A673 (cell line): ENCODE measurements at places on chromosomes 12 and 14. TPM values are rescaled to one million over a fixed set of nuclear protein-coding genes. Genes with fewer than 3 reads are reported as not detected.

- no peaks in the 10 kb centered on the region for H3K27me3 ChIP-seq
- no peak overlapping the region for H3K27ac ChIP-seq
- no peak overlapping the region for H3K4me3 ChIP-seq
- no peaks in the 10 kb centered on the region for H3K36me3 ChIP-seq
- H3K4me1 ChIP-seq: no peaks in the 10 kb centered on the region
Measured at GRCh38 chr14:56199982-56200577, 81.9 kb downstream of the PELI2 start.

GRCh38 chr12:103821773-103822172 lies 19.3 kb downstream of the NT5DC3 start:
- peaks cover 5% of the 10 kb centered on the region for H3K36me3 ChIP-seq
- H3K27ac ChIP-seq: no peak overlapping the region
- no peaks in the 10 kb centered on the region for H3K27me3 ChIP-seq
- no peak overlapping the region for H3K4me3 ChIP-seq

GRCh38 chr12:111094157-111095010 lies 174.0 kb upstream of the MYL2 start:
- H3K36me3 ChIP-seq: no peaks in the 10 kb centered on the region
- H3K4me3 ChIP-seq: no peak overlapping the region
- DNase-seq: no peak
- H3K27ac ChIP-seq: no peak overlapping the region
- no peaks in the 10 kb centered on the region for H3K27me3 ChIP-seq

- no peak overlapping the region for H3K27ac ChIP-seq
- no peaks in the 10 kb centered on the region for H3K36me3 ChIP-seq
- no peak overlapping the region for H3K4me3 ChIP-seq
- peaks cover 20% of the 10 kb centered on the region for H3K27me3 ChIP-seq
Measured at GRCh38 chr12:118574288-118574687, 197.9 kb downstream of the SUDS3 start.

GRCh38 chr12:47160316-47161244 lies 80.8 kb upstream of the AMIGO2 start:
- H3K4me3 ChIP-seq: no peak overlapping the region
- no peak overlapping the region for H3K27ac ChIP-seq
- no peaks in the 10 kb centered on the region for H3K36me3 ChIP-seq
- DNase-seq: no peak
- H3K27me3 ChIP-seq: no peaks in the 10 kb centered on the region
- peaks cover 10% of the 10 kb centered on the region for H3K4me1 ChIP-seq

DNA sequence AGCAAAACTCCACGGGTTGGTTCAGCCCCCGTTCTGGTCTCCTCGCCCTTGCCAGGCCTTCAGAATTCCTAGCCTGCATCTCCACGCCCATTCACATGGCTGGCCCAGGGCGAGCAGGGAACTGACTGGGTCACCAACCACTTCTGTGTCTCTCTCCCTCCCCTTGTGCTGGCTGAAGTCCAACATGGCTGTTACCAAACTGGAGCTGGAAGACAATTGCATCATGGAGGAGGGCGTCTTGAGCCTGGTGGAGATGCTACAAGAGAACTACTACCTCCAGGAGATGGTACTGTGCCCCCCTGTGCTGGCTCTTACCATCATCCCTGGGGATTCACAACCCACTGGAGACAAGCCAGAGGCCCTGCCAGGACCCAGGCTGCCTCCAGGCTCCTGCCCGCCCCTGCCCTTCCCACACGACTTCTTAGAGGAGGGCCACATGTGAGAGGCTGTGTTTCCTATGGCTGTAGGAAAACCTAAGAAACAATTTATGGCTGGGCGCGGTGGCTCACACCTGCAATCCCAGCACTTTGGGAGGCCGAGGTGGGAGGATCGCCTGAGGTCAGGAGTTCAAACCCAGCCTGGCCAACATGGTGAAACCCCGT lies 9.9 kb downstream of the LRRC74A start:
- no peak for DNase-seq
- H3K36me3 ChIP-seq: no peaks in the 10 kb centered on the region
- no peaks in the 10 kb centered on the region for H3K4me1 ChIP-seq
- H3K27me3 ChIP-seq: peaks cover 8% of the 10 kb centered on the region
- H3K4me3 ChIP-seq: no peak overlapping the region
- no peak overlapping the region for H3K27ac ChIP-seq

DNA sequence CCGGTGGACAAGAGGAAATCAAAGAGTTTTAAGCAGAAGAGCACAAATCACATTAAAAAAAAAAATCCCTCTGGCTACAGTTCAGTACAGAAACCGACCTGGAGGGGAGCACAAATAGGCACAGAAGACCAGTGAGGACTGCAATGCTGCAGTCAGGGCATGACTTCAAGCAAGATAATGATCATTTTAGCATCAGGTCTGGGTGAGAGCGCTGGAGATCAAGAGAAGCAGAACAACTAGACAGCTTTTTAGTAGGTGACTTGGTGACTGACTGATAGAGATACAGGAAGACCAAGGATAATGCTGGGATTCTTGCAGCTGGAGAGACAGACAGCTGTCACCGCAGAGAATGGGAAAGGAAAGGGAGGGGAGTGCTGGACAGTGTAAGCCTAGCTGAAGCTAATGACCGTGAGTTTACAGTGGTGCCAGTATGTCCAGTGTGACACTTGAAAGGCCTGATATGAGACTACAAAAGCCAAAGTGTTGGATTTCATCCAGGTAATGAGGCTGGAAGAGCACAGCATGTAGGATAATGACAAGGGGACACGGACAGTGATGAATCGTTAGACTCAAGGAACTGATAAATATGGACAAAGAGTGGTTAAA lies 5.6 kb downstream of the NFYB start:
- DNase-seq: no peak
- H3K4me1 ChIP-seq: peaks cover 24% of the 10 kb centered on the region
- no peaks in the 10 kb centered on the region for H3K27me3 ChIP-seq
- H3K27ac ChIP-seq: no peak overlapping the region
- no peak overlapping the region for H3K4me3 ChIP-seq

GRCh38 chr14:24314377-24315193 lies 3.3 kb downstream of the LTB4R start:
- H3K36me3 ChIP-seq: no peaks in the 10 kb centered on the region
- peaks cover 13% of the 10 kb centered on the region for H3K4me1 ChIP-seq
- no peak overlapping the region for H3K27ac ChIP-seq
- no peak overlapping the region for H3K4me3 ChIP-seq
- no peaks in the 10 kb centered on the region for H3K27me3 ChIP-seq
- DNase-seq: no peak

GRCh38 chr12:32605326-32606095 lies 73.6 kb upstream of the DNM1L start:
- no peaks in the 10 kb centered on the region for H3K4me1 ChIP-seq
- no peaks in the 10 kb centered on the region for H3K27me3 ChIP-seq
- H3K27ac ChIP-seq: no peak overlapping the region
- peaks cover 9% of the 10 kb centered on the region for H3K36me3 ChIP-seq

DNA sequence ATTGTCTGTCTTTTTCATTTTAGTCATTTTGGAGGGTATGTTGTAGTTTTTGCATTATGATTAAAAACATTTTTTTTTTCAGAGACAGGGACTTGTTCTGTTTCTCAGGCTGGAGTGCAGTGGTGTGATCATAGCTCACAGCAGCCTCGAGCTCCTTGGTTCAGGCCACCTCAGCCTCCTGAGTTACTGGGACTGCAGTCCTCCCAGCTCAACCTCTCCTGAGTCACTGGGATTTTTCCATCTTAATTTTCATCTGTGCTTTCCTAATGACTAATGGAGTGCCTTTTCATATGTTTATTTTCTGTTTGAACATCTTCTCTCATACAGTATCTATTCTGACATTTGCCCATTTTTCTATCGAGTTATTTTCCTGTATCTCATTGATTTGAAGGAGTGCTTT lies 52.6 kb downstream of the DYRK2 start:
- no peak for DNase-seq
- no peak overlapping the region for H3K4me3 ChIP-seq
- H3K27me3 ChIP-seq: no peaks in the 10 kb centered on the region
- H3K27ac ChIP-seq: no peak overlapping the region
- H3K36me3 ChIP-seq: no peaks in the 10 kb centered on the region

DNA sequence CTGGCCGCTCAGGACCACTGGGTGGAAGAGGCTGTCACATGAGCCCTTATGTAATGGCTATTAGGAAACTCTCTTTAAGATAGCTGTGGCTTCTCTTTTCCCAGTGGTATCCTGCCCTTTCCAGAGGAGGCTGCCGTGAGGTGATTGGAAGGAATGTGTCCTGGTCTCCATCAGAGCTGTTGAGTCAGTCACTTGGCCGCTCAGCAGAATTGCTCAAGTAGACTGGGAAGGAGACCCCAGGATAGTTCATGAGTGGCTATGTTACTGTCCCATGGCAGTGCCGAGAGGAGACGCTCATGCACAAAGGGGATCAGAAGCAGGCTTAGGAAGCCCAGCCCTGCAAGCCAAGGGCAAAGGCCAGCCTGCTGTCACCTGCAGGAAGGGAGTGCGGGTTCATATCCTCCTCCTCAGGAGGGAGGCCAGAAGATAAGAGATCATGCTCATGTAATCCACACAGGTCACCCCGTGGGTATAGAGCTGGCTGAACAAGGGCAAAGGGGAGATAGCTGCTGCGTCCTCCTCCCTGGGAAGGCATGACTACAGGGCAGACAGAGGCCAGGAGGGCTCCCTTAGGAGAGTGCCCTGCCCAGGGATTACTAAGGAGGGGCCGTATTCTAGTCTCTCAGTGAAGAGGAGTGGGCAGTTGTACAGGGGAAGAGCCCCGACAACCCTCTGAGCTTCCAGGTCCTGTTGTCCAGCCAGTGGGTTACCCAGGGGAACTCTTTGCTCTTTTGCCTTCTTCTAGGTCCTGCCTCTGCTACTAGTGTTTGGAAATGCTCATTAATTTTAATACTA lies 137.0 kb upstream of the MAX start:
- no peak overlapping the region for H3K27ac ChIP-seq
- H3K4me1 ChIP-seq: no peaks in the 10 kb centered on the region
- DNase-seq: no peak
- no peaks in the 10 kb centered on the region for H3K27me3 ChIP-seq
- H3K4me3 ChIP-seq: no peak overlapping the region

- no peaks in the 10 kb centered on the region for H3K27me3 ChIP-seq
- no peaks in the 10 kb centered on the region for H3K36me3 ChIP-seq
- DNase-seq: no peak
- H3K4me1 ChIP-seq: peaks cover 13% of the 10 kb centered on the region
- H3K4me3 ChIP-seq: no peak overlapping the region
- no peak overlapping the region for H3K27ac ChIP-seq
Measured at GRCh38 chr14:32594766-32595165, 265.7 kb downstream of the AKAP6 start.

- no peaks in the 10 kb centered on the region for H3K27me3 ChIP-seq
- no peak overlapping the region for H3K4me3 ChIP-seq
- H3K36me3 ChIP-seq: no peaks in the 10 kb centered on the region
- H3K27ac ChIP-seq: no peak overlapping the region
- DNase-seq: no peak
Measured at GRCh38 chr14:94312481-94313246, 10.5 kb downstream of the SERPINA6 start.

LTBR gene
- 25.7 and 27.5 TPM in 2 replicates for total RNA-seq

SPTB gene
- total RNA-seq: 0.43 and 0.70 TPM in 2 replicates

ASB2 gene
- not detected in 2 replicates for total RNA-seq

RERG gene
- 0.35 TPM in 1 of 2 replicates, not detected in the other for total RNA-seq

SLCO1B1 gene
- not detected in 2 replicates for total RNA-seq

MANSC4 gene
- not detected in 2 replicates for total RNA-seq
